ENCODE measurements at places on chromosomes 3 and 15.

DNA sequence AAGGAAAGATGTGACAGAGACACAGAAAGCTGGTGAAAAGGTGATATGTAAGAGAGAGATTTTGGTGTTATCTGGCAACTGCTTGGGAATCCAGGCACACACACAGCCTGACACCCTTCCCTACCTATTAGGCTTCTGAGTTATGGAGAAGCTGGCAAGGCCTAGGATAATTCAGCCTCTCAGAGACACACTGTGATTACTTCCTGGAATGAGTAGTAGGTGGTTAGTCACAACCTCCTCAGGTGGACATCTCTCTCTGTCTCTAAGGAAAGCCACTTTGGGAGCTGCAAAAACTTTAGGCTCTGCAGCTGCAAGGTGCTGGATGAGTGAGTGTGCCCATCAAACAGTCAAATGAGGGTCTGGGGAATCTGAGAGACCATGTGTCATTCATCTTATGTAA lies 201.9 kb downstream of the PDCD6IP start:
- DNase-seq = no peak

DNA sequence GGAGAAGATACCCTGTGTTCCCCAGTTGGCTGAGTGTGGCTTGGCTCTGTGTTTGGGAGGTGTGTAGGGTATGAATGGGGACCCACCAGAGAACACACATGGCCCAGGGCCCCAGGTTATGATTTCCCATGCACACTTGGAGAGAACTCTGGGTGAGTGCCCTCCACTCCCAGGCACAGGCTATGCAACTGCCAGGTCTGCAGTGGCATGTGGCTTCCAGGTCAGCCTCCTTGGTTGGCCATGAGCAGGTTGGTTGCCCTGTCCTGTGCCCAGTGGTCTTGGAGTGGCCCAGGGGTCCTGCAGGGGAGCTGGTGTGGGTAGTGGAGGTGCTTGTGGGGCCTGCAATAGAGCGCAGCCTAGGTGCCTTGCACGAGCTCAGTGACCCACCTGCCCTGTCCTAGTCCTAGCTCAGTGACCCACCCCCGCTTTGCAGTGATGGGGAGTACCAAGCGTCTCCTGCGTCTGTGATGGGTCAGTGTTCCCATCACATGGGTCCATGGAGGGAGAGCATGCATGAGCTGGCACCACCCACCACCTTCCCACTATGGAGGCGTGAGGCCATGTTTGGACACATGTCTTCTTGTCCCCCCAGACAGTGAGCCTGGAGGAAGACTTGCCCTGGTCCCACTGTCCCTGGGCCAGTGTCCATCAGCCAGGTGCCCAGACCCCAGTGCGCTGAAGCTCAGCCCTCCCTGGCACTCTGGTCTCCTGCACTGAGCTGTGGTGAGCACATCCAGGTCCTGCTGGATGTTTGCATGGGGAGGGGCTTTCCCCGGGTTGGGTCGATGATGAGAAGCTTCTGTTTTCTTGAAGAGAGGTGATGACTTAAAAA lies 217.3 kb downstream of the SNRPN start:
- no peak for DNase-seq

DNA sequence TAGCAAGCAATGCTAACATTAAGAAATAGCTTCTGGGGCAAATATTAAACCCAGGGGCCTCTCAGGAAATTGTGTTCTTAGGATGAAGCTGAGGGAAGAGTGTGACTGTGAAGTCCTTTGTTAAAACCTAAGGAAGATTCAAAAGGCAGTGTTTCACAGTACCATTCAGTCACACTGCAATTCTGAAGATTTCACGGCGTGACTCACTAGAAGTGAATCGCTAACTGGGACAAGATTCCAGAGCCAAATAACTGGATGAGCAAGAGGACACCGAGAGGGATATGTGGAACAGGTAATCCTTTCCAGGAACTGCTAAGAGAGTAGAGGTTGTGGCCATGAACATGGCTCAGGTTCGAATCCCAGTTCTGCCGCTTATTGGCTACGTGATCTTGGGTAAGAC lies 61.8 kb upstream of the SMAD3 start:
- no peak for DNase-seq

GRCh38 chr3:177071496-177072156 lies 125.7 kb downstream of the TBL1XR1 start:
- DNase-seq = no peak

DNA sequence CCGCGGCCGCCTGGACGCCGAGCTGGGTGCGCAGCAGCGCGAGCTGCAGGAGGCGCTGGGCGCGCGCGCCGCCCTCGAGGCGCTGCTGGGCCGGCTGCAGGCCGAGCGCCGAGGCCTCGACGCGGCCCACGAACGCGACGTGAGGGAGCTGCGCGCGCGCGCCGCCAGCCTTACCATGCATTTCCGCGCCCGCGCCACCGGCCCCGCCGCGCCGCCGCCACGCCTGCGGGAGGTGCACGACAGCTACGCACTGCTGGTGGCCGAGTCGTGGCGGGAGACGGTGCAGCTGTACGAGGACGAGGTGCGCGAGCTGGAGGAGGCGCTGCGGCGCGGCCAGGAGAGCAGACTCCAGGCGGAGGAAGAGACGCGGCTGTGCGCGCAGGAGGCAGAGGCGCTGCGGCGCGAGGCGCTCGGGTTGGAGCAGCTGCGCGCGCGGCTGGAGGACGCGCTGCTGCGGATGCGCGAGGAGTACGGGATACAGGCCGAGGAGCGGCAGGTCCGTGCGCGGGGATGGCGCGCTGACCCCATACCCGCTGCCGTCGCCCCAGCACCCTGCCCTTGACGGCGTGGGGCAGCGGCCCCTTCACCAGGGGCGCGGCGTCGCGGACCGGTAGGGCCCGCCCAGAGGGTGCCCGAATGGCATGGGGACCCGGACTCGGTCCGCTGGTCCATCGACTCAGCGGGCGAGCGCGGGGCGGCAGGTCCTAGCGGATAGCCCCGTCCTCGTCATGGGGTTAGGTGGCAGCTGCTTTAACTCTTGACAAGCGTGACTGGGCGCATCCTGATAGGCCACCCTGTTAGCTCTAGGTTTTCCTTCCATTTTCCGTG lies 848 bp downstream of the SYNM start:
- no peak for DNase-seq

DNA sequence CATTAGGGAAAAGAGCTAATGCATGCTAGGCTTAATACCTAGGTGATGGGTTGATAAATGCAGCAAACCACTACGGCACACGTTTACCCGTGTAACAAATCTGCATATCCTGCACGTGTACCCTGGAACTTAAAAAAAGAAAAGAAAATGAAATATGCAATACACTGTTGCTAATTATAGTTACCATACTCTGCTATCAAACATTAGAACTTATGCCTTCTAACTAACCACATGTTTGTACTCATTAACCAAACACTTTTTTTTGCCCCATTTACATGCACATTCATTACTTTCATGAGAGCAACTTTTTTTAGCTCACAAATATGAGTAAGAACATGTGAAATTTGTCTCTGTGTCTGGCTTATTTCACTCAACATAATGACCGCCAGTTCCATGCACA lies 253.1 kb downstream of the CGGBP1 start:
- DNase-seq = no peak

DNA sequence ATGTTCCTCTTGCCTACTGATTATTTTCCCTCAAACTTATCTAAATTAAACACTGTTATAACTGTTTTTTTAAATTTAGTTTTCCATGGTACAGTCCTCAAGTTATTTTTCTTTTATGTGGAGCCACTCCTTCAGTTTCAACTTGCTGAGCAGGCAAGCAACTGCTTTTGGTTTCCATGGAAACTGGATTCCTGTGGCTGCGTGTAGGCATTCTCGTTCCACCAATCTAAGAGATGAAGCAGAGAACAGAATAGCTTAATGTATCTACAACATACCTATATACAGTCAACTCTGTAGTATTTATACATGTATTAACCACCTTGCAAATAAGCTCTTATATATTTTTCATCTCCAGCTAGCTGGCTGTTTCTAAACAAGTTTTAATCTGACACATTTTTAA lies 25.8 kb upstream of the ANXA2 start:
- no peak for DNase-seq

DNA sequence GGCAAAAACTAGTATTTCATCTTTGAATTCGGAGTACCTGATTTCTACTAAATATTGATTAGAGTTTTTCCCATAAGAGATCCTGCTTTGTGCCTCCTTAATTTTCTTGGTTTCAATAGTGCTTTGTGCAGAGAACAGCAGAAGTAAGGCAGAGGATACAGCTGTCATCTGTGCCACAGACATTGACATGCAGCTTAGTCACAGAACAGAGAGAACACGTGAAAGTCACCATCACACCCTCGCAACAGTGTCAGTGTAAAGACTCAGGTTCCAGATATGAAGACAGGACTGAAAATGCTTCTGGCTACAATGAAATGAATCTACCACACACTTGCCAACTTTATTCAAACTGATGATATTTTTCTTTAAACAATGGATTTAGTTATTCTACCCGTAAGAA lies 942.8 kb upstream of the CFAP20DC start:
- DNase-seq = no peak

DNA sequence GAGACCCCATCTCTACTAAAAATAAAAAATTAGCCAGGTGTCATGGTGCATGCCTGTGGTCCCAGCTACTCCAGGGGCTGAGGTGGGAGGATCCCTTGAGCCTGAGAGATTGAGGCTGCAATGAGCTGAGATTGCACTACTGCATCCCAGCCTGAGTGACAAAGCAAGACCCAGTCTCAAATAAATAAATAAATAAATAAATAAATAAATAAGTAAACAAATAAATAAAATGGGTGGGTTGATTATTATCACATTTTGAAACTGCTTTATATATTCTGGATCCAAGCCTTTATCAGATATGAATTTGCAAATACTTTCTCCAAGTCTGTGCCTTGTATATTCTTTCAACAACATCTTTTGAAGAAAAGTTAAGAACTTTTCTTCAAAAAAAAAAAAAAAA lies 22.2 kb upstream of the PCSK6 start:
- DNase-seq = no peak

- no peak for DNase-seq
These were observed 50.8 kb upstream of the PSMD6 start for GRCh38 chr3:64074060-64074459.

GRCh38 chr15:38421069-38421690 lies 32.7 kb upstream of the FAM98B start:
- no peak for DNase-seq

- no peak for DNase-seq
These were observed 252.8 kb upstream of the CNTN6 start for GRCh38 chr3:839981-840380.
